ENCODE measurements at places on chromosomes 2 and 18.

DNA sequence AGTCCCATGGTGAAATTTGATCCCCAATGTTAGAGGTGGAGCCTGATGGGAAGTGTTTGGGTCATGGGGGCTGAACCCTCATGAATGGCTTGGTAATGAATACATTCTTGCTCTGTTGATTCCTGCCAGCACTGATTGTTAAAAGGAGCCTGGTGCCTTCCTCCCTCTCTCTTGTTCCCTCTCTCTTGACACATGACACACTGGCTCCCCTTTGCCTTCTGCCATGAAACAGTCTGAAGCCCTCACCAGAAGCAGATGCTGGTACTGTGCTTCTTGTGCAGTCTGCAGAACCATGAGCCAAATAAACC, 30.6 kb upstream of the EPC2 start:
- DNase-seq: no peak

GRCh38 chr2:42721898-42722297, 42.0 kb downstream of the OXER1 start:
- DNase-seq: no peak

GRCh38 chr2:11563784-11564666, 30.2 kb downstream of the GREB1 start:
- DNase-seq: no peak

- no peak for DNase-seq
Observed at GRCh38 chr2:221817878-221818277, 245.8 kb upstream of the EPHA4 start.

DNA sequence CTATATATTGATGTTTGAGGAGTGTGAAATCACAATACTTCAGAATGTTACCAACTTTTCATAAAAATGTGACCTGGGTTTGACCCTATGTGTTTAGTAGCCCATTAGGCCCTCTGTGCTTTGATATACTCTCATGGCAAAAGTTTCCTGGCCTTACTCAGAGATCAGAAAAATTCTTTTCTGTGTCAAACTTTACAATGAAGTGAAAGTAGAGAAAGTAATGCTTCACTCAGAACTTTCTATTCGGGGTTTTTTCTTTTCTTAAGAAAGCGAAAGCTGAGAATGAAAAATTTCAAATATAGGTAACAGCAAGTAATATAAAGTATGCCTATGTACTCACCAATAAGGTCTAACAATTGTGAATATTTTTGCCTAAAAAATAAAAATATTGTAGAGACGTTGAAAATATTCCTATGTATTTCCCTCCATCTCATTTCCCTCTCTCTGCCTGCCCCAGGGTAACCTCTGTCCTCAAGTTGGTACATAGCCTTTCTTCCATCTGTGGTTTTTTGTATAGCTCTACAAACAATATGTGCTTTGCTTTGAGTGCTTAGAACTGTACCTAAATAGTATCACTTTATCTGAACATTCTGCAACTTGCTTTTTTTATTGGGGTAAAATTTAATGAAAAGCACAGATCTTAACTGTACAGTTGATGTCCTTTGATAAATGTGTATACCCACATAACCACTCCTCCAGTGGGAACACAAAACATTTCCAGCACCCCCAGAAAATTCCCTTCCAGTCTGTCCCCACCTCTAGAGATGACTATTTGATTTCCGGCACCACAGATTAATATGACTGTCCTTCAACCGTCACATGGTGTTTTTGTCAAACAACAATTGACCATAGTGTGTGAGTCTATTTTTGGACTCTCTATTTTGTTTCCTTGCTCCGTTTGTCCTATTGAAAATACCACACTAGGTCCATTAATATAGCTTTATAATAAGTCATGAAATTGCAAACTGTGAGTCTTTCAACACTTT, 10.3 kb upstream of the ACKR3 start:
- no peak for DNase-seq

- DNase-seq: no peak
Observed at GRCh38 chr2:33168425-33168824, 221.7 kb downstream of the LTBP1 start.

- DNase-seq: no peak
Observed at GRCh38 chr2:96150007-96150640, 4.9 kb upstream of the DUSP2 start.

- DNase-seq: no peak
Observed at GRCh38 chr18:50166901-50167300, 28.0 kb downstream of the MYO5B start.

DNA sequence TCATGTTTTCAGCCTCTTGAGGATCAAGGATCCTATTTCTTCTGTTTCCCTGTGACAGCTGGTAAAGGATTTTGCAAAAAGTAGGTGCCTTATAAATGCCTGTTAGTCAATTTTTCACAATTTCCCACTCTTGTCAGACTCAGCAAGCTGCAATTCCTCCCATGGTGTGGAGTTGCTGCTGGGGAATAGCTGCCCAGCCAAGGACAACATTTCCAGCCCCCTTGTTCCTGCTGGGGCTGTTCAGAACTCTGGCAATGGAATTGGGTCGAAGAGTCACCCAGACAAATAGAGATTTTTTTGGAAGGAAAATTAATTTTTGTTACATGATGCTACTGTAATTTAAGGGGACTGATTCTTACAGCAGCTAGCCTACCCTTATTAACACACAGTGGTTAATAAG, 43.7 kb downstream of the FSHR start:
- DNase-seq: no peak

DNA sequence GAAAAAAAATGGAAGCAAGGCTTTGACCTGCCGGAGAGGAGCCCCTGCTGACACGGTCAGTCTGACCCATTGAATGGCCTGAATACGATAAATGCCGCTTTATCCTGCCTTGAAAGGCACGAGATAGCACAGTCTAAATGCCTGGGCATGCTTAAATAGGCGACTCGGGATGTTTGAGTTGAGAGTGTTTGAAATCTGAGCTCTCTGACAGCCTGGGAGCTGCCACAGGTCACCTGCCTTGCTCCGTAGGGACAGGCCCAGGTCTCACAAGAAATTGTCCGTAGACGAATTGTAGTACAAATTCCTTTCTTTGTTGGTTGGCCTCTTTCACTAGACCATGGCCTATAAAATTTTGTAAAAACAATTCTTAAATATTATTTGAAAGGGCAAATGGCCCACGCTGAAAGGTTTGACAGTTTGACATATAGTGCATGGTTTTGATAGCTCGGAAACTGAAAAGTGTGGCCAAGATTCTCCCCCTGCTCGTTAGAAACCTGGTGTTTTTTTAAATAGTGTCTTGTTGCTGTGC, 72.8 kb downstream of the MEIS1 start:
- no peak for DNase-seq

GRCh38 chr2:220273082-220273481, 645.7 kb downstream of the SLC4A3 start:
- DNase-seq: no peak

DNA sequence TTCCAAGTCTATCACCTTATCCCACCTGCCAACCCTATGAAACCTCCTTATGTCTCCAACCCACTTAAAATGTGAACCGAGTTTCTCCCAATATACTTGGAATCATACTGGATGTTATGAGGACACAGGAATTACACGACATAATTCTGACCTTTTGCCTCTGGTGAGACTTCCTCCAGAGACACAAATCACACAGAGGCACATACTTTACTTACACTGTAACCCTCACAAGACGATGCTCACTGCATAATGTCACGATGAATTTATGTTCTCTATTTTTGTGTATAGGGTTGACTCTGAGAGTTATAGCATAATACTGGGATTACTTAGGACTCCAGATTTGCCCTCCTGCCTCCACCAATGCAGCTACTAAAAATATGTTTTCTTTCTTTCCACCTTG, 28.0 kb upstream of the SETBP1 start:
- DNase-seq: no peak

GRCh38 chr2:142306131-142306530, 175.3 kb upstream of the LRP1B start:
- no peak for DNase-seq

- no peak for DNase-seq
Observed at GRCh38 chr2:65939687-65940086, 495.2 kb upstream of the MEIS1 start.

DNA sequence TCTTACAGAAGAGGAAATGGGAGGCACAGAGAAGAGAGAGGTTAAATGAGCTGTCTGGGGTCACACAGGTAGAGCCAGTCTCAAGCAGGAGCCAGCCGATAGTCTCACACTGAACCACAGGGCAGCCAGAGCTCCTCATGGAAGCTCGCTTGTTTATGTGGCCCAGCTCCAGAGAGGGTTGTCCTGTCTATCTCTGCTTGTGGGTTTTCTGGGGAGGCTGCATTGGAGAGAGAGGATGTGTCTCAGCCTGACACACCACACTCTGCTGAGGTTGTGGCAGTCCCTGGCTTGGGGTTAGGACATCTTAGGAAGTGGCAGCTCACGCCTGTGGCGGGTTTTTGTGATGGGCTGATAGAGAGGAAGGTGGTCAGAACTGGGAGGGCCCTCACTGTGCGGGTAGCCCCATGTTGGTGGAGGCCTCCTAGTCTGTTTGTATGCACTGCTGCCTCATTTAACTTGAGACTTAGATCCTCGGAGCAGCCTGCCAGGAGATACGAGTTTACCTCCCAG, 52.3 kb downstream of the TCF7L1 start:
- DNase-seq: no peak

DNA sequence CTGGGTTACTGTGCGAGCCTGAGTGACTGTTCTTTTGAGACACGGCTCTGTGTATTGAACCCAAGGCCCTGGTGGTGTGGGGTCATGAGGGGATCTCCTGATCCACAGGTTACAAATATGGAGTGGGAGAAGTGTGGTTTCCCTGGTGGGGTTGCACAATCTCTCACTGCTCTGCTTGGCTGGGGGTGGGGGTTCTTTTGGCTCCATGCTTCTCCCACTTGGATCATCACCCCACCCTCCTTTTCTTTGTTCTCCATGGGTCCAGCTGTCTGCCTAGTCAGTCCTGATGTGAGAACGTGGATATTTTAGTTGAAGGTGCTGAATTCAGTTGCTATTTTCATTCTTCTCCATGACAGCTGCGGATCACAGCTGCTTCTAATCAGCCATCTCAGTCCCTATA, 37.8 kb downstream of the AGPS start:
- no peak for DNase-seq

GRCh38 chr2:232891621-232892071, 21.6 kb downstream of the SNORC start:
- DNase-seq: no peak

DNA sequence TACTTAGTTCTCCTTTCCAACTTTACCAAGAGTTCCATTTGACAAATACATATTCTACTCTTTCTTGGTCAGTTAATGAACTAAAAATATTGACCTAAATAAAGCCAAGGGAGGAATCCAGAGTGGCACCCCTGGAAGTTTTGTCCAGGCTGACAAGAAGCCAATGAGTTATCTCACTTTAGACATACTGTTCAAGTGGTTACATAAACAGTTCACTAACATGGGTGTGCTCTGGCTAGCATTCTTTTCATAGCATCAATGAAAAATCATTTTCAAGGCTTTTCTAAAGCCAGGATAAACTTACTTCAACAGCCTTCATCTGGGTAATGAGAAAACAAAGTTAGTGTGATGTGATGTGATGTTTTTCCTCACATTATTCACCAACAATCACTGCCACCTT, 649.4 kb downstream of the TDRD15 start:
- DNase-seq: no peak

- no peak for DNase-seq
Observed at GRCh38 chr2:220660277-220661145, 911.6 kb downstream of the EPHA4 start.

DNA sequence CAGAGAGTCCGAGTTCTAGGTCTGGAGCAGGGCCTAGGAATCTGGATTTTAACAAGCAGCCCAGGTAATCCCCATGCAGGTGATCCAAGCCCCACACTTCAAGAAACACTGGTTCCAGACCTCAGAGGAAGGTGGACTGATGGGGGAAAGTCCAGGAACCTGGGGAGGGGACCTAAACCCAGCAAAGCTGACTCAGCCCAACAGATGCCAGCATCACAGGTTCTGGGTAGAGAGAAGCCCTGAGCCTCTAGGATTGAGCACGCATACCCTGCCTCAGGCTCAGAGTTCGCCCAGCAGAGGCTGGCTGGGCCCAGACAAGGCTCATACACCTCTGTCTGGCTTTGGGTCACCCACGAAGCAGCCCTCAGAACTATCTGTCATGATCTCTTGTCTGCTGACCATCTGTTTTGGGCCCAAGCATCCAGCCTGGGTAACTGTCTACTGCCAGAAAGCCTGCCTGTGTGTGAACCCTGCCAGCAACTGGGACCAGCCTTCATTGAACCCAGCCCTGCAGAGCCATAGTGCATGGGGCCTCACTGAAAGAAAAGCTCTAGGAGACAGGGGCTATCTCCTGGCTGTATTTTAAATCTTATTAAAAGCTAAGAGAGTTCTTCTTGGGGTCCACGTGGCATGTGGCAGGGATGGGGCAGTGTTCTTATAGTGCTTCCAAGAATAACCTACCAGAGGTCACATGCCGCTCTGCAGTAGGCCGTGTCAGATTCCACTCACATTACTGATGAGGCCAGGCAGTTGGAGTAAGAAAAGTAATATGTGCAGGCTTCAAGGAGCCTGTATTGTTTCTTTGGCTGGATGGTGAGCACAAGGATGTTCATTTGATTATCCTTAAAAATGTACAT, 7.4 kb downstream of the TMEM127 start:
- no peak for DNase-seq

- DNase-seq: no peak
Observed at GRCh38 chr2:213787869-213788268, 503.6 kb downstream of the SPAG16 start.

DNA sequence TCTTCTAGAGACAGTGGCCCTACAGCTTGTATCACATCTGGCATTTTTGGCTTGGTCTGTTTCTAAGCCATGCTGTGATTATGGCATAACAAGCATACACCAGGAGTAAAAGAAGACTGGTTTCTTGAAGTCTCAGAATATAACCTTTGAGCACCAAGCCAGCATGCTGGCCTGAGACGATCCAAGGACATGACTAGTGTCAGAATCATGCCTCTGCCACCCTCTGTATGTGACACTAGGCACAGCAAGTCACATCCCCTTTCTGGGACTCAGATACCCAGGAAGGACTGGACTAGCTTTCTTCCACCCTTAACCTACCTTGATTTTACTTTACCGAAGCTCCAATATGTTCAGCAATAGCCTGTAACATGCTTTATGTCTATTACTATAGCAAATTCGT, 345.5 kb downstream of the SETBP1 start:
- DNase-seq: no peak

GRCh38 chr2:24359129-24360049, 947 bp downstream of the ITSN2 start:
- DNase-seq: peak; percentile 41

- no peak for DNase-seq
Observed at GRCh38 chr2:127041259-127041970, 65.5 kb downstream of the BIN1 start.

GRCh38 chr2:172554352-172555271, 1.3 kb upstream of the PDK1 start:
- no peak for DNase-seq

GRCh38 chr18:13374468-13375301, 156.1 kb downstream of the LDLRAD4 start:
- DNase-seq: no peak

GRCh38 chr2:209726311-209726710, 45.3 kb upstream of the UNC80 start:
- no peak for DNase-seq

DNA sequence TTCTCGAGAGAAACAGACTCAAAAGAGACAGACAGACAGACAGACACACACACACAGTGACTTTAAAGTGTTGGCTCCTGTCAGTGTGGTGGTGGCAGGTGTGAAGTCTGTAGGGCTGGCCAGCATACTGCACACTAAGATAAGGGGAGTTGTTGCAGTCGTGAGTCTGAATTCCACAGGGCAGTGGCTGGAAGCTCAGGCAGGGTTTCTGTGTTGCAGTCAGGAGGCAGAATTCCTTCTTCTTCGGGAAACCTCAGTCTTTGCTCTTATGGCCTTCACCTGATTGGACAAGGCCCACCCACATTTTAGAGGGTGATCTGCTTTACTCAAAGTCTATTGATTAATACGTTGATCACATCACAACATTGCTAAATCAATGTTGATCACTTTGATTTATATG, 478.4 kb upstream of the HS6ST1 start:
- no peak for DNase-seq
